NB4 (cell line): ENCODE measurements at places on chromosomes 12 and 14.

- no peak for DNase-seq
These were observed 103.3 kb downstream of the PELI2 start for GRCh38 chr14:56221382-56222128.

GRCh38 chr12:69837657-69838415 lies 12.8 kb downstream of the MYRFL start:
- peak; percentile 7 for DNase-seq

GRCh38 chr12:32820376-32820931 lies 64.8 kb upstream of the YARS2 start:
- DNase-seq, result no peak

GRCh38 chr12:47504775-47505446 lies 200.9 kb downstream of the RPAP3 start:
- no peak for DNase-seq

- DNase-seq, result no peak
These were observed 43.0 kb downstream of the PPM1H start for GRCh38 chr12:62891805-62892549.

GRCh38 chr12:104736307-104736706 lies 221.8 kb downstream of the SLC41A2 start:
- no peak for DNase-seq

- no peak for DNase-seq
These were observed 630.9 kb downstream of the DIO2 start for GRCh38 chr14:79580414-79580813.

GRCh38 chr14:100603341-100604120 lies 16.3 kb upstream of the BEGAIN start:
- no peak for DNase-seq

GRCh38 chr12:13307143-13307816 lies 110.8 kb downstream of the EMP1 start:
- DNase-seq, result no peak

DNA sequence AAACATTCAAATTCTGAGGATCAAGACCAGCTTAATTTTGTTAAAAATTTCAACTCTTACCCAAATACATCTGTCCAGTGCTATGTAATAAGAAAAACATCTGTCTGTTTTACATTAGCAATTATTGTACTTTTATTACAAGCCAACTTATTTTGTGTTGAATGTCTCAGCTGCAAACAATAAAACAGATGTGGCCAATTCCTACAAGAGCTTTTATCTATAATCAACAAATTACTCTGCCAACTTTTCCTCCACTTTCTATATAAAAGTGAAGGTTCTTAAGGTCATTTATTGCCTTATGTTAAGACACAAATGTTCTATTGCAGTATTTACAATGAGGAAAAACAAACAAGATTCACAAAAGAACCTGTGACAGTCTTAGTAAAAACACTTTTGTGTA lies 72.7 kb downstream of the NOVA1 start:
- no peak for DNase-seq

DNA sequence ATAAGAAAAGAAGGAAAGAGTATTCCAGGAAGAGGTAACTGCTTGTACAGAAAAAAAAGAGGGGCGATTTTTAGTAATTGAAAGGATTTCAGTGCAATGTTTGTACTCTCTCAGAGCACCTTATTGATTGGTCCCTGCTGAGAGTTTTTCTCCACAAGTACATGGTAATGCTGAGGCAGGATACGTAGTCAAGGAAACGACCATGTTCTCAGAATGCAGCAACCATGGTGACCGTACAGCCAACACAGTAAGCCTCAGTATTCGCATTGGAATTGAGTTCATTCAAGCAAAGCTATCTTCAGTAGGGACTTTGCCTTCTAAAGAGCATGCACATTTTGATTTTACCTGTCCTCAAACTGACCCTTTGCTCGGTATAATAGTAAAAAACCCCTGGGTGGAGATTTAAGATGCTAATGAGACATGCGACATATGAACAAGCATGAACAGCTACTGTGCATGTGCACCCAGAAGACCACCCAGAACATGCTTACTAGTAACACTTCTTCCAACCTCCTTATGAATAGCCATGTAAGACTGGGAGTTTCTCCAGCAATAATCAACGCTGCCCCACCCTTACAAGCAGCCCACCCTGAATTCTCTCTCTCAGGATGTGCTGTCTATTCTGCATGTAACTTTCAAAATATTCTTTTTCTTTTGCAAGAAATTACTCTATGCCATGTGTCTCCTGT lies 6.2 kb upstream of the SLC41A2 start:
- DNase-seq, result no peak

- DNase-seq, result no peak
These were observed 138.0 kb downstream of the ANO2 start for GRCh38 chr12:5807090-5807414.

DNA sequence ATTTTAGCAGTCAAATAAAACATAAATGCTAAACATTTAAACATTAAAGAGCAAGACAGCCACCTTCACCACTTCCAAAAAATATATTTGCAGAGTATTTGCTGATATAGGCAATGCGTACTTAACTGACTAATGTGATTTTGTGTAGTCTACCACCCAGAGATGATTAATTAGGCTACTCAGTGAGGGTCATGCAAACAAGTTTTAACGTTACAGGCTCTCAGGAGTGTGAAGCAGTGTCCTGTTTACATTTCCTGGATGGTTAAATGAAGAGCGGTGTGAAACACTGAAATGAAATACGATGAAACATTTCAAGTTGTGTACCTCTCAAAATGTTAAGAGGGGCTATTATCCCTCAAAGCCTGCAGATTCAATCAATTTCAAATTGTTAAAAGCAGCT lies 165.8 kb upstream of the LRIG3 start:
- no peak for DNase-seq

- DNase-seq, result peak; percentile 95
These were observed 17.1 kb downstream of the BCAT1 start for GRCh38 chr12:24931666-24932405.

GRCh38 chr12:29599381-29599780 lies 101.9 kb upstream of the OVCH1 start:
- peak; percentile 40 for DNase-seq

DNA sequence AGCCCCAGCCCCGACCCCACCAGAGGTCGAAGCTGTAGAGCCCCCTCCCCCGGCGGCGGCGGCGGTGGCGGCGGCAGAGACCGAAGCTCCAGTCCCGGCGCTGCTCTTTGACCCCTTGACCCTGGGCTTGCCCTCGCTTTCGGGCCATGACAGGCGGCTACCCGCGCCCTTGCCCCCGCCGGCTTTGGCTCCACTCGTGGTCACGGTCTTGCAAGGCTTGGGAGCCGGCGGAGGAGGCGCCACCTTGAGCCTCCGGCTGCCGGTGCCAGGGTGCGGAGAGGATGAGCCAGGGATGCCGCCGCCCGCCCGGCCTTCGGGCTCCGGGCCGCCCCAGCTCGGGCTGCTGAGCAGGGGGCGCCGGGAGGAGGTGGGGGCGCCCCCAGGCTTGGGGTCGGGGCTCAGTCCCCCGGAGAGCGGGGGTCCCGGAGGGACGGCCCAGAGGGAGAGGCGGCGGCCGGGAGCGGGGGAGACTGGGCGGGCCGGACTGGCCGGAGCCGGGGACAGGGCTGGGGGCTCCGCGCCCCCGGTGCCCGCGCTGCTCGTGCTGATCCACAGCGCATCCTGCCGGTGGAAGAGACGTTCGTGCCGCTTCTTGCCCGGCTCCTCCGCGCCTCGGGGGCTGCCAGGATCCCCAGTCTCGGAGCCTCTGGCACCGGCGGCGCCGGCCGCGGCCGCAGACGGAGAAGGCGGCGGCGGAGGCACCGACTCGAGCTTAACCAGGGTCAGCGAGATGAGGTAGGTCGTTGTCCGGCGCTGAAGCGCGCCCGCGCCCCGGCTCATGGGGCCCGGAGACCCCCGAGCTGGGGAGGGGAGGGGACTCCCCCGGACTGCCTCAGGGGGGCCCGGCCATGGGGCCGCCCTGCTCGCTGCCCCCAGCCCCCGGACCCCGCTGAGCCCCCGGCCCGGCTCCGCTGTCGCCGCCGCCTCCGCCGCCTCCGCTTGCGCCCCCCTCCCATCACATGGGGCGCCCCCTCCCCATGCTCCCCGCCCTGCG lies 778 bp downstream of the AGAP2 start:
- DNase-seq, result no peak

GRCh38 chr12:53696655-53697331 lies 20.9 kb upstream of the ATP5MC2 start:
- no peak for DNase-seq

GRCh38 chr14:105064001-105064400 lies 1.2 kb downstream of the GPR132 start:
- DNase-seq, result no peak
